Inflammatory macrophage (primary cell): ENCODE measurements at places on chromosomes 12 and 14.

GRCh38 chr14:83827383-83827782 lies 1702.6 kb upstream of the FLRT2 start:
- no peak for DNase-seq

DNA sequence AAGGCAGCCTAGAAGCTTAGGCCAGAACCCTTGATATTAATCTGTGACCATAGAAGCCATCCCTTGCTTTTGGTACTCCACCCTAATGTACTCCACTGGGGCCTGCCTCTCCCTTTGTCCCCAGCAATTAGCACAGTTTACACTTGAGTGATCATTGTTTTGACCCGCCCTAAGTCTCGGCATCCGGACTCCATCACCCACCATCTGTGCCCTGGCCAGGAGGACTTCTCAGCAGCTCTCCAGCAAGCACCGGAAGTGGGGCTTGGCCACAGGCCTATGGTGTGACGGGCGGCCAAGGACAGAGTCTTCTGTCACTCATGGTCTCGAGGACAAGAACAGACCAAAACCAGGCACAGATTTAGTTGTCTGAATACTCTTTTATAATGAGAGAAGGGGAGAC lies 126.5 kb upstream of the NTF3 start:
- DNase-seq: no peak

DNA sequence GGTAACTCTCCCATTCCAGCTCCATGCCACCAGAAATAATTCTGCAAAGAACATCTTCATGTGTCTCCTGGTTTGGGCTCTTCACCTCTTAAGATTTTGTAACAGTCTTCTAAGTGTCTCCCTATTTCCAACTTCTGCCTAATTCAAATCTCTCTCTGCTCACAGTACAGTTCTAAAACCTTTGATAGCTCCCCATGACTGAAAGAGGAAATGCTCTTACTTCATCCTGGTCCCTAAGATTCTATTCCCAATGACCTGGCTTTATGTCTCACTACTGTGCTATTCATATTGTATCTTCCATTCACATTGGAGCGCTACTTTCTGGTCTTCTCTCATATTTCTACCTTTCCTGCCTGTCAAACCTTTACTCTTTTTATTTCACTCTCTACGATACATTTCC lies 1.6 kb downstream of the AMN1 start:
- peak; percentile 58 for DNase-seq

DNA sequence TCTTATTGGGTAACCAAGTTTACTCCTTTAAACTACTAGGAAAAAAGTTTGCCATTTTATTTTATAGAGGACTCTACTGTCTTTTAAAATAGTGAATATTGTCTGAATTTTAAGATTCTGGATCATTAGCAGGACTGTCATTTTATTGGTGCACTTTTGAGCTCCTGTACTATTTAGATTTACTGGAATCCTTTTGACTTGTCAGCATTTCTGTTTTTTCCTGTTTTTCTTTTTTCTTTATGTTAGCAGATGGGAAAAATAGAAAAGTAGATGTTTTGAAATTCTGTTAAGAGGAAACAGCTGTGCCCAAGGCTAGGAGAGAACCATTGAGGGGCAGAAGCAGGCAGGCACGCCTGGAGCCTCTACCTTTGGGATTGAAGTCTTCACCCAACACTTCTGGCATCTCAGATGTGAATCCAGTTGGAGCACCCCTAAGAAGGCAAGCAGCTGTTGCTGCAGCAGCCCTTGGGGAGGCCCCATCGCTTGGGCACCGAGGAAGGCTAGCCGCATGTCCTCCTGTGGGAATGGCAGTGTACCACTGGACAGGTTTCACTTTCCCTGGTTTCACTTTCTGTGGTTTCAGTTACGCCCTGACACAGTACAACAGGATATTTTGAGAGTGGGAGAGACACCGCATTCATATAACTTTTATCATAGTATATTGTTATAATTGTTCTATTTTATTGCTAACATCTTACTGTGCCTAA lies 11.5 kb downstream of the RIMKLB start:
- DNase-seq: no peak

GRCh38 chr12:108798551-108799221 lies 58.7 kb downstream of the SSH1 start:
- DNase-seq: no peak

- DNase-seq: no peak
Measured at GRCh38 chr14:62792578-62792977, 252.7 kb downstream of the KCNH5 start.

DNA sequence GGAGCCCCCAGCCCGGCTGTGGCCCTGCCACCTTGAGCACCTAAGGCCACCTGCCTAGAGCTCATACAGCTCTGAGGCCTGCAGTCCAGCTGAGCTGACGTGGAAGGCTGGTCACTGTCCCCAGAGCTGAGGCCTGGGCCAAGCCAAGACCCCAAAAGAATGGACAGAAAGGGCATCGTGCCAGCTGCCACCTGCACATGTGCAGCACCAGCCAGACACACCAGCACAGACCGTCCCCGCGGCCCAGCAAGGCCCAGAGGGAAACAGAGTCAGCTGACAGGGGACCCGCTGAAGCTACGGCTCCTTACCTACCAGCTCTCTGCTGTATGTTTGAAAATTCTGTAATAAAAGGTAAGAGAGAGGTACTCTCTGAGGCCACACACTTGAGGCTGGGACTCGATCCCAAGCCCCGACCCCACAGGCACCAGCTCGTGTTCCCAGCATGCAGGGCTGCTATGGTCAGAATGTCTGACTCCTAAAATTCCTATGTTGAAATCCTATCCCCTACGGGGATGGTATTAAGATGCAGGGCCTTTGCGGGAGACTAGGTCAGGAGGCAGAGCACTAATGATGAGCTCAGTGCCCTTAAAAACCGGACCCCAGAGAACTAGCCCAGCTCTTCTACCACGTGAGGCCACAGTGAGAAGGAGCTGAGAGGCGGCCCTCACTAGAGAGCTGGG lies 25.4 kb downstream of the BRF1 start:
- no peak for DNase-seq

- no peak for DNase-seq
Measured at GRCh38 chr14:106276326-106277267, 750.2 kb downstream of the TMEM121 start.

DNA sequence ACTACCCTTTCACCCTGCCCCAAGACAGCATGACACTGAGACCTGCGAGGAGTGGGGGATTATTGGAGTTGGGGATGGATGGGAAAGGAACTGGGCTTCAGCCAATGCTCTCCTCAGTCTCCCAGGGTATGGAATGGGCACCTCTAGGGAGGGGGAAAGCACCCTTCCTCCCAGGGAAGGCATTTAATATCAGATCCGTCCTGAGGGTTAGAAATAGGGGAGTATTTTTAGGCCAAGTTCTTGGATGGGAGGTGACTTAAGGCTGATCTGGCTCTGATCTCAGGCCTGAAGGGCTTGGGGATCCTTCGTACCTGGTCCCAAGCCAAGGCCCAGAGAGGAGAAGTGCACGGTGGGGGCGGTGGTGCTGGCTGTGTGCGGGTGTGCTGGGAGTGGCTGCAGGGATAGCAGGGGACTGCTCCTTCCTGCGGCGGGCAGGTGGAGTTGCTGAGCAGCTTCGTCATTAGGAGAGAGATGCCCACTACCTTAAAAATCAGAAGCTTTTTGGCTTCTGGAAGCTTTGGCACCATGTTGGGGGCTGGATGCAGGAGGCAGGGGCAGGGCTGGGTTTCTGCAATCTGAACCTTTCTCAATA lies 7.0 kb upstream of the CEBPE start:
- DNase-seq: no peak

DNA sequence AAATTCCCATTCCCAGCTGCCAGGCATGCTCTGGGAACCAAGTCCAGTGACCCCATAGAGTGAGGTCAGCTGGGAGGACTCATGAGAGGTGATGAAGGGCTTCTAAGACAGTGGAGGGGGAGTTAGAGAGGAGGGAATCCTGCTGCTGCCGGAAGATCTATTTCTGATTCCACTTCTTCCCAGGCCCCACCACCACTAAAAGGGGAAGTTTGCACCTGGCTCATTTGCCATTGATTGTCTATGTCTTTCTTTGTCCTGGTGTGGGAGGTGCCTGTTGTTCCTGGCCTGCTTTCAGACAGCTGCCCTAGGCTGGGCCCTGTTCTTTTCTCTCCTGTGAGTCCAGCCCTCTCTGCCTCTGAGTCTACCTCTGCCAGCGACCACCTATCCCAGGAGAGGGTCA lies 3.0 kb upstream of the KRT6A start:
- DNase-seq: no peak

DNA sequence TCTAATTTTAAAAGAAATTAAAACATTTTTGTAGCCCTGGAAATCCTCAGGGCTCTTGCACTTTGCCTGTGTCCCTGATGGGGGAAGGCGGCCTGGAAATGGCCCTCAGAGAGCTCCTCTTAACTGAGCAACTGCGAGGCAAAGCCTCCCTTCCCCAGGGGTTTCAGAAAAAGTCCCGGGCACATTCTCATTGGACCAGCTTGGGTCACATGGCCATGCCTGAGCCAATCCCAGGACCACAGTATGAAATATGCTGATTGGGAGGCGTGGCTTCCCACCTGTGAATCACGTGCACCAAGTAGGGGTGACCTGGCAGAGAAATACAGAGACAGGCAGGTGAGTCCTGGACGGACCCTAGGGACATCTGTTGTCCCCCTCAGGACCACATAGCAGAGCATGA lies 90.4 kb upstream of the SFSWAP start:
- DNase-seq: no peak

DNA sequence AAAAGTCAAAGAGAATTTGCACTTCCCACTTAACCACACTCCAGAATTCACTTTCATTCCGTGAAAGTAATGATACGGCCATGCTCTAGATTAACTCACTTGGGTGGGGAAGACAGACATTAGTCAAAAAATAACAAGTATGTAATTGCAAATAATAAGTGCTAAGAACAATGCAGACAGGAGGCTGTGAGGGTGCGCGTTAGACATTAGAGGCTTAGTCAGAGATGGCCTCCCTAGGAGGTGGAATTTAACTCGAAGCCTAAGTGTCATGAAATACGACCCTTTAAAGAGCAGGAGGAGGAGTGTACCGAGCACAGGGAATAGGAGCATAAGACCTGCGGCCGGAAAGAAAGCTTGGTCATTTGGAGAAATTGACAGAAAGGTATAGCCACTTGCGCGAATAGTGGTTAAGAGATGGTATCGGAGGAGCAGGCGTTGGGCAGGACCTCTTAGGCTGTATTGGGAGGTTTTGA lies 628 bp downstream of the SNRPF start:
- no peak for DNase-seq

DNA sequence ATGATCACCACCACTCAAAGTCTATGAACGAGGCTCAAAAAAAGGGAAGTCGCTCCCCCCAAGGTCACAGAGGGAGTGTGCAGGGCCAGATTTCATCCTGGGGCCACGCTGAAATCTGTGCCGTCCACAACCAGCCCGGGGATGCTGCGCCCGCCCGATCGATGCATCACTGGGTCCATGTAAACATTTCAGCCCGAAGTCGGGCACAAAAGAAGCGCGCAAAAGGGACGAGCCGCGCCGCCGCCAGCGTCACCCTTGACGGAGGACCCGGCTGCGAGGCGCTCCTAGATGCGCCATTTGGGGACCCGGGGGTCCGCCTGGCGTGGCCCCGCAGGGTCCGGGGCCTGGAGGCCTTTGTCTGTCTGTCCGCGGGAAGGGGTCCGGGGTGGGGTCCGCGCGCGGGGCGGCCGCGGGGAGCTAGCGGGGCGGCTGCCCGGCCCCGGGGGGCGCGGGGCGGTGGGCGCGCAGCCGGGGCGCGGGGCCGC lies 503 bp downstream of the FBXO21 start:
- peak; percentile 8 for DNase-seq

DNA sequence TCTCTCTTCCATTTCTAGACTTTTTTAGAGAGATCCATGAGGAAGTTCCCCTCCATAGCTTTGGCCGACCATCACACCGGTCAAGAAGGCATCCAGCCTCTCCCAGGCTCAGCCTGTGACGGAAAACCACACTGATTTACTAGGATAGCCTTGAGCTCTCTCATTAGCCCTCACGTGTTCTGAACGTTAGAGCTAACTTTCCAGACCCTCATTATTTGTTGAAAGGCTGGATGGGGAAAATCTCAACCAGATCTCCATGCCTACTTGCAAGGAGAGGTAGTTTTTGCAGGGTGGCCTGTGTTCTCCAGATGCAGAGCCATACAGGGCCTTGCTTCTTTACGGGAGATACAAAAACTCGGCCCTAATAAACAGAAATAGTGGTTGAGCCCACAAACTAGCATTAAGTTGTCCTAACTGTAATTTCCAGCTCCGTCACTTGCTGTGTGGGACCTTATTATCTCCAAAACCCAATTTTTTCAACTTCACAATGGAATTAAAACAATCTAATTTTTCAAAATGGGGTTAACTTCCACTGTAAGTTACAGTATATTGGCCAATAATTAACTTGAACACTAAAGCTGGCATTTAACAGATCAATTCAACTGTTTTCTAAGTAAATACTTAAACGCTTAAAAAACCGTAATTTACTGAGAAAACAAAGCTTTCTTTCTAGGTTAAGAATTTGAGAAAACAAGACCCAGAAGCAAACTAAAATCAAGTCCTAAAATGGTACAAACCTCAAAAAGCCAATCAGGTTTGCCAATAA lies 65.3 kb downstream of the KLHL28 start:
- DNase-seq: no peak

DNA sequence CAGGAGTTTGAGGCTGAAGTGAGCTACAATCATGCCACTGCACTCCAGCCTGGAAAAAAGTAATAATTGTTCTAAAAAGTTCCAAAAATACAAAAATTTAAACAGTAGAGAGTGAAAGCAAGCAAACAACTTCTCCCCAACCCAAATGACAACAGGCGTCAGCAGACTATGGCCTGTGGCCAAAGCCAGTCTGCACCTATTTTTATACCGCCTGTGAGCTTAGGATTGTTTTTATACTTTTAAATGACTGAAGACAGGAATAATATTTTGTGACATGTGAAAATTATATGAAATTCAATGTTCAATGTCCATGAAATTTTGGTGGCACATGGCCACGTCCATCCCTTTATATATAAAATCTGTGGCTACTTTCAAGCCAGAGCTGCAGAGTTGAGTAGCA lies 48.2 kb upstream of the TMCC3 start:
- DNase-seq: no peak

GRCh38 chr12:87469295-87469694 lies 559.9 kb downstream of the C12orf50 start:
- no peak for DNase-seq

DNA sequence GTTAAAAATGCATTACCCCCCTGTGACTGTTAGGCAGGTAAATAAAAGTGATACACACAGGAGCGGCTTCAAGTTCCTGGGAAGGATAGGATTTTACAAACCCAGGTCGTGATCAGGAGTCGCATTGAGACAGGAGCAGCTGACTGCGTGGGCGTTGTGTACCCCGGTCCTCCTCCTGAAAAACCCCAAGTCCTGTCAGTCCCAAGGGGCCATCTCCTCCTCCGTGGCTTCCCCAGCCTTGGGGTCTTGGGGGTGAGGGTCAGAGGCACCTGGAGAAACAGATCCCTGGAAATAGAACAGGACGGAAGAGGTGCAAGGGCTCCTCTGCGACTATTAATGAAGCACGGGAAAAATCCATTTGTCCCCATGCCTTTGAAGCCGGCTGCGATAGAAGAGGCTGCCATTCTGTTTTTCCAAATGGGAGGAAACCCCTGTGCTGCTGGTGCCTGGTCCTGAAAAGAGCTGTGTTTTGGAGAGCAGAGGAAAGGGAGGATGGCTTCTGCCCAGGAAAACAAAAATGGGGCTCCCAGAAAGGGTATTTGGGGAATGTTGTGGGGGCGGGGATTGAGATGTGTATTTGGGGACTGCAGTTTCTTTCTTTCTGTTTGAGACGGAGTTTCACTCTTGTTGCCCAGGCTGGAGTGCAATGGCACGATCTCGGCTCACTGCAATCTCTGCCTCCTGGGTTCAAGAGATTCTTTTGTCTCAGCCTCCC lies 143.1 kb downstream of the ZNF664 start:
- no peak for DNase-seq
